ENCODE measurements at places on chromosomes 2 and 18.

DNA sequence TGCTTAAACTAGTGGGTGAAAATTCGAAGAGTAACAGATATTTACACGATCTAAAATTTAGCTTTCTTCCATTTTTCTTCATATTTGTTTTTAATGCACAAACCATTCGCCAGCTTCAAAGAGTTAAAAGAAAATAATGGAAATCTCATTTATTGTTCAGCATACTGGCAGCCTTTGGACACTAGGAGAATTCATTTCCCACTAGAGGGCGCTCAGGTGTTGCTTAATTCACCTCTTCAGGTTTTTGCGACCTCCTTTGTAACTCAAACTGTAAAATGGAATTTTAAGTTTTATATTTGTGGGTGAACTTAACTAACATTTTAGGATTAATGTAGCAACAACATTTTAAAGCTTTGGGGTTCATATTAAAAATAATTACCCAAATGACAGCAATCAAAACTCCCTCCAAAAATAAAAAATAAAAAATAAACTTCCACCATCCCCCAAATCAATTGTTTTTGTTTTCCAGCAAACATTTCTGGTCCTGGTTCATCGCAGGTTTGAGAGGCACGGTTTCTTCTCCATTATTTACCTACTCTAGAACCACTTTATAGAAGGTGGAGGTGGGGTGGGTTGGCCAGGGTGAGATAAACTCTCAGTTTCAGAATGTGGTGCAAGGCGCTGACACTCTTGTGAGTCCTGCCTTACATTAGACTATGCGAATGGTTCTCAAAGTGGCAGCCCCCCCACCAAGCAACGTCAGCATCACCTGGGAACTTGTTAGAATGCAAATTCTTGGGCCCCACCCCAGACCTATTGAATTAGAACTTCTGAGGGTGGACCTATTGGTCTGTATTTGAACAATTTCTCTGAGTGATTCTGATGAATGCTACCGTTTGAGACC is 24.7 kb upstream of the PNPT1 start:
- peak; percentile 21 for DNase-seq

GRCh38 chr2:160039166-160039903 is 23.1 kb downstream of the PLA2R1 start:
- DNase-seq, result peak; percentile 38

- DNase-seq, result no peak
Measured at GRCh38 chr18:8362863-8363262, 246.4 kb upstream of the RAB12 start.

DNA sequence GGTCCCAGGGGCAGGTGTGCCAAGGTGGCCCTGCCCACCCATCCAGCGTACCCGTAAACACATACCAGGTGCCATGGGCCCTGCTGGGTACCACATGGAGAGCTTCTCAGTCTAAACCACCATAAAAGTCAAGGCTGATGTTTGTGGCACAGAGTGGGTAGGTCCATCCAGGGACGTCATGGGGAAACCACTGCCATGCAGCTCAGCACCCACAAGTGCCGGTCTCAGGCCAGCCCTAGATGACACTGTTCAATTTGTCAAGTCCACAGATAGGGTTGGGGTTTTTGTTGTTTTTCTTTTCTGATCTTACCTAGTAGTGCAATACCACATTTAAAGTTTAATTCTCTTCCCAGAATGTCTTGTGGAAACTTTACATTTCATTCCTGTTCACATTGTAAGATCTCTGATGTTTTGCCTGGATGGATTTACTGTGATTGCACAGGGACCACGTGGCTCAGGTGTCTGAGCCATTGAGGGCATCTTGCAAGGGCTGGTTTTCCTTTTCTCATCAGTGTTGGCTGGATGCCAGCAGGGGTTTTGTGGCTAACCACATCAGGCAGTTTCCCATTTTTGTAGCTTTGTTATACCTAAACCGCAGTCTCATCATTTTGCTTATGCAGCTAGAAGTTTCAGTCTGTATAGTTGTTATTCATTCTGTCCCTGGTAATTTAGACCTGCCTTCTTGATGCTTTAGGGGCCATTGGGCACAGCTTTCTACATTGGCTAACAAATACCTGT is 64.7 kb downstream of the STK25 start:
- peak; percentile 24 for DNase-seq

DNA sequence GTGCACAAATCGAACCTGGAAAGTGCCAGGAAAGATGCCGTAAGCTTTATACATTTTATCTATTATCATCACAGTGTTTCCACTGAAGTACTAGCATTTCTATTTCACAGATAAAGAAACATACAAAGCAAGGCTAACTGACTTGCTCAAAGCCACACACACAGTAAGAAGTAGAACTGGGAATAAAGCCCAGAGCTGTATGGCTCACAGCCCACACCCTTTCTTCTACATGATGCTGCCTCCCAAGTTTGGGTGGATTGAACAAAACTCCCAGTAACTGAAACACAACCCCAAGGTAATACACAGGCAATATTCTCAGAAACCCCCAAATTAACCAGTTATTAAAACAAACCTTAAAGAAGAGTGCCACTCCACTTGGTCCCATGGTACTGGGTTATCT is 11.2 kb downstream of the SAP130 start:
- DNase-seq, result no peak

DNA sequence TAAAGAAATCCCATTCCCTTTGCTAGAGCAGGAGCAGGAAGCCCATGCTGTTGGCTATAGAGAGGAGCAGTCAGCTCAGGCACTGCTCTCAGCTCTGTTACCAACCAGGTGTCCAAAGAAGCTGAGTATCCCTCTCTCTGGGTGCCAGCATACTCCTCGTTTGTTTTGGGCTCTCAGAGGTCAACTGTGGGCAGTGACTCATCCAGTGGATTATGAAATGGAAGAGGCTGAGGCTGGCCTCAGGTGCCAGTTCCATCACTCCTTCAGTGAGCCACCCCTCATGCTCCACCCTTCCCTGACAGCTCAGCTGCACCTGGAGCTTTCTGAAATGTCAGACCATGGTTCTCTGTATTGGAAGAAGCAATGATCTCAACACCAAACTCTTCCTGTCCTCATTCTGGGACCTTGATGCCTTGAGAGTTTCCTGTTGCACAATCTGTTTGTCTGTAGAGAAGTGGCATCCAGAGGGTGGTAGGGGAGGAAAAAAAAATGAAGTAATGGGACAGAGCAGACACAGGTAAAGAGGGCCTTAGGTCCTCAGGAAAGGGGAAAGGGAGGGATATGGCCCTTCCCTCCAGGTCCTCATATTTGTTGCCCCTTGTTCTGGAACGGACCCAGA is 31.2 kb upstream of the EN1 start:
- no peak for DNase-seq

DNA sequence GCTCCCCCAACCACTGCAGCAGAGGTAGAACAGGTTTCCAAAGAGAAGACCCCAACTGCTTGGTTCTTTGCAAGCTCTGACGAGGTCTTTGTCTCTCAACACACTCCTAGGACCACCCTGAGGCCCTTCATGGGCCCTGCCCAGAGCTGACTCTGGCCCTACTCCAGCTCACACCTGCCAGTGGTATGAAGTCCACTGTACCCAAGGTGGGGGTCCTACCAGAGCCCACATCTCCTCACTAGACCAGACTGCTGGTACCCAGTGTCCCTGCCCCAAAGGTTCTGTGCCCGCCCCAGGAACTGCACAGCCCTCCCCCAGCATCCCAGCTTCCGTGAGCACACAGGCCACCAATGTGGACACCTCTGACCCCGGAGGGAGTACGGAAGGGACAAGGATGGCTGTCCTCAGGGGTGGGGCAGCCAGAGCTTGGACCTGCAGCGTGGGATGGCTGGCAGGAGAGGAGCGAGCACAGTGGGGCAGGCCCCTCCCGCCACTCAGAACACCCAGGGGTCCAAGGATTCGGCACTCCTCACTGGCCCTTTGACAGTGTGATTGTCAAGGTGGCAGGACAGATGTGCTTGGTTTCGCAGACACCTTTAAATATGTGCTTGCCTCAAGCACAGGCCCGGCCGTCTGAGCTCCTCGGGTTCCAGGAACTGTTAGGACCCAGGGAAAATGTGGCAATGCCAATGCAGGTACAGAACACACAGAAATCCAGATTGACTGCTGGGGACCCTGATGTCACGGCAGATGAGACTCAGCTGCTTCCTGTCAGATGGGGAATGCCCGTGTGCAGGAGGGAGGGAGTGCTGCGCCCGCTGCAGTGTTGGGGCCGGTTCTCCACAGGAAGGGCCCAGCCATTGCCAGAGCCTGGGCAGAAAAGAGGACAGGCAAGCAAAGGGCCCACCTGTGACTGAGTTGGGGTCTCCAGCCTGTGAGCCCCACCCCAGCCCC is 51.2 kb downstream of the MTERF4 start:
- DNase-seq, result no peak

GRCh38 chr2:74779587-74780135 is 54.3 kb upstream of the HK2 start:
- no peak for DNase-seq

- DNase-seq, result no peak
Measured at GRCh38 chr2:177728399-177728765, 335.8 kb downstream of the AGPS start.

GRCh38 chr18:45339810-45340550 is 275.3 kb upstream of the SLC14A2 start:
- no peak for DNase-seq

- peak; percentile 86 for DNase-seq
Measured at GRCh38 chr2:218286570-218287459, 5.5 kb downstream of the TMBIM1 start.

DNA sequence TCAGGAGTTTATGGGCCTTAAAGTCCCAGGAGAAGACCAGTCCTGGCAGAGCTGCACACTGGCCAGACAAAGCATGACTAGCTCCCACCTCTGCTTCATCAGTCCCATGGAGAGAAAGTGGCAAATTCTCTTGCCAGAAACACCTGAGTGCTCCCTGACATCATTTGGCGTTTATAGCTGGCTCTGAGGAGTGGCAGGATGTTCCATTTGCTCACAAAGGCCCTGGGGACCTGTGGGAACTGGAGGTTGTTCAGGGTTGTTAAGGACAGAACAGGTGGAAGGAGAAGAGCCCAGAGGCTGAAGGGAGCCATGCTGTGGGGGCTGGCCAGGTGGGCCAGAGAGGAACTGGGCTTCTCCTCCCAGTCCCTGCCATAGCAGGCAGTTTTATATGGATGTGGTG is 56.1 kb downstream of the RPL37A start:
- no peak for DNase-seq

DNA sequence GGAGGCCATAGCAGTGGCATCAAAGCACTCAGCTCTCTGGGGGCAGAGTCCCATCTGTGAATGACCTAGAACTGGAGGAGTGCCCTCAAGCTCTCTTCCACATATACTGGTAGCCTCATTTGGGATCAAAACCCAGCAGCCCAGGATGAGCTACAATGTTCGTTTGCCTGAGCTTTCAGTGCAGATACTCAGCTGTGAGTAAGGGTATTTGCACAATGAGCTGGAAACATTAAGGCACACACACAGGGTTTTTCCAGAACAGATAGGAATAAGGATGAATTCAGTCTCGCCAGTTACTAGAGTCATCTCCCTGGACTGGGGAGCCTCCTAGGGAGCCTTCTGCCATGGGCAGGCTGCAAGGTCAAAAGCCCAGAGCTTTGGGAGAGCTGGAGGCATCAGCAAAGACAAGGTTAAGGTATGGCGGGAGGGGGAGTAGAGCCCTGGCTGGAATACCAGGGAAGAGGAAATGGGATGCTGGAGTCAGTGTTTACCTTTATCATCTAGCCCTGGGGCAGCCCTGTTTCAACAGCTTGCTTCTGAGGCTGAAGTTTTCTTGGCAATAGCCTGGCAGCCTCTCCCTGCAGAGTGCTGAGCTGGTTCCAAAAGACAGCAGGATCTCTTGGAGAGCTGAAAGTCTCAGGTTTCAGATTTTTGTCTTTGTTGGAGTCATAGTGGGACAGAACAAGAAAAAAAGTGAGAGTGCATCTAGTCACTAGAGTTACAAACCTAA is 187.7 kb downstream of the LOXHD1 start:
- no peak for DNase-seq

DNA sequence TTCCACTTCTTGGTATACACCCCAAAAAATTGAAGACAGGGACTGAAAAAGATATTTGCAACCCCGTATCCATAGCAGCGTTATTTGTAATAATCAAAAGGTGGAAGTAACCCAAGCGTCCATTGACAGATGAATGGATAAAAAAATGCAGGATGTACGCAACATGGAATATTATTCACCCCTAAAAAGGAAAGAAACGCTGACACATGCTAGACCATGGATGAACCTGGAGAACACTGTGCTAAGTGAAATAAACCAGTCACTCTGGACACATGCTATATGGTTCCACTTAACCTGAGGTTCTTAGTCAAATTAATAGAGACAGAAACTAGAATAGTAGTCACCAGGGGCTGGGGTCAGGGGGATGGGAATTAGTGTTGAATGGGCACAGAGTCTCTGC is 38.6 kb upstream of the PRLH start:
- DNase-seq, result no peak

DNA sequence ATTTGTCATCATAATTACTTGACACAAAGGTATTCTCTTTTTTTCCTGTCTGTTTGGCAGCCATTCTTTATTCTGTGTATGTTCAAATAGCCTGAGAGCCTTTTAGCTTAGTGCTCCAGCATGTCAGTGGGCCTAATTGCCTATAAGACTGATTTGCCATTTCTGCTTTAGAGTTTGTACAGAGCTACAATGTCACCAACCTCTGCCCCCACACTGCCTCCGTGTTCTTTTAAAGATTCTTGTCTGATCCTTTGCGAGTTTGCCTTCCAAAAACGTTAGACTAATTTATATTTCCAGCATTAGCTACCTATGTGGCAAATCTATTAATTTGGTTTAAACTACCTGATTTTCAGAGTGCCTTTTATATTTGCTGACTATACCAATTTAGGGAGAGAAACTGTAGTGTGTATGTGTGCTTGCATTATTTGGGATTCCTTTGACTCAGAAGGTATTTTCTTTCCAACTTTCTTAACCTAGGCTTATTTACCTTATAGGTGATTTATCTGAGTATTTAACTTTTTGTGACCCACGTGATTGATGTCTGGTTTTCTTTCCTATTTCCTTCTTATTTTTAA is 70.8 kb downstream of the FAM117B start:
- DNase-seq, result no peak

GRCh38 chr2:18479947-18480369 is 80.5 kb downstream of the RDH14 start:
- no peak for DNase-seq

DNA sequence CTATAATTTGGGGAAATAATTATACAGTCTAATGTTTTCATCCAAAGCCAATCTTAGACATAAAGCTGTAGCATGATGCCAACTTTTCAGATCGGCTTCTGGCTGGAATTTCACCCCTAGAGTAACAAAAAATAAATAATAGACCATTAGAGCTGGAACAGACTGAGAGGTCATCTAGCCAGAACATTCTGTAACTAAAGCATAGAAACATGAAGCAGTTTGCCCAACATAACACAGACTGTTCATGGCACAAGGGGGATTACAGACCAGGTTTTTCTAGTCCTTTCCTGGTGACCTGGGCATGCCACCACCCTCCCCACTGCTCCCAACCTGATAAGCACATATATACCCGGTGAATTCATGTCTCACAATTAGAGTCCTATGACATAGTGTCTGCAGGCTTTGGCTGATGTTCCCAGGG is 116.4 kb upstream of the PPP1CB start:
- DNase-seq, result peak; percentile 71

All from retinal pigment epithelial cell (primary cell).